ENCODE measurements at places on chromosomes 2 and 18.

DNA sequence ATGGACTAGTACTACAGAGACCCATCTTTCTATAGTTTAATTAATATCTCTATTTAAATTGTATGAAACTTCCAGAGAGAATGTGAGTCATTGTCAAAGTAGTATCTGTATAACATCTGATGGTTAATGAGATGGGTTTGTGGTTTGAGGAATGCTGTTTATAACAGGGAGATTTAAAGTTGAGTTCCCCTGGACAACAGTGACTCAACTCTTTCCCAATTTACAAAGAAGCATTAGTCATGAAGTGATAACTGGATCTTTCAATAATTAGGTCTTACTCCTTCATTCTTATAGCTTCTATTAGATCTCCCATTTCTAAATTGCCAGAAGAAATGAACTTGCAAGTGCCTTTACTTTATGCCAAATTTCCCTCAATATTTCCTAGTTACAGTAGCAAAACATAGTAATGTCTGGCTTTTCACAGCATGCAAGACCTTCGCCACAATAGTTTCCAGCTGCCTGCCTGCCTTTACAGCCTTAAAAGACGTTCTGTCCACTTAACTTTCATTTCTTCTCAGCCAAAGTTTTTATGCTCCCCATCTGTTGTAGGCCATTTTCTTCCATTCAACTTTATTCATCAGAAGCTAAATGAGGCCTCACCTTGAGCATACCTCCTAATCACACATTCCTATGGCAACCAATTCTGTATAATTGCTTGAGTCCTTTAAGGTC lies 47.7 kb upstream of the WDR75 start:
- DNase-seq: no peak

DNA sequence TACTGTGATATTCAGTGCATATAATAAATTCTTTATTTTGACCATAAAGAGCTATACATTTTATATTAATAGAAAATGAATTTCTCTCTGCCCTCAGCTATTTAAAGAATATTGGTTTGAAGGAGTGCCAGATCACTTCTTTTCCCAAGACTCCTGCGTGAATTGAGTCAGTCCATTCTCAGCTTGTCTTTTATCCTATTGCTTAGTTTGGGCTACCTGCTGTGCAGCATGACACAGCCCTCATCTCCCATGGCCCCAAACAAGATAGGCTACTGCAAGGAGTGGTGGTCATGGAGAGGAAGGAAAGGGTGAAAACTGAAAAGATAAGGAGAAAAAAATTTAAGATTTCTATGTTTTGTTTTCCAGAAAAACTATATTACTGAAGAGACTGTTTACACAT lies 10.1 kb upstream of the FBXO11 start:
- no peak for DNase-seq

DNA sequence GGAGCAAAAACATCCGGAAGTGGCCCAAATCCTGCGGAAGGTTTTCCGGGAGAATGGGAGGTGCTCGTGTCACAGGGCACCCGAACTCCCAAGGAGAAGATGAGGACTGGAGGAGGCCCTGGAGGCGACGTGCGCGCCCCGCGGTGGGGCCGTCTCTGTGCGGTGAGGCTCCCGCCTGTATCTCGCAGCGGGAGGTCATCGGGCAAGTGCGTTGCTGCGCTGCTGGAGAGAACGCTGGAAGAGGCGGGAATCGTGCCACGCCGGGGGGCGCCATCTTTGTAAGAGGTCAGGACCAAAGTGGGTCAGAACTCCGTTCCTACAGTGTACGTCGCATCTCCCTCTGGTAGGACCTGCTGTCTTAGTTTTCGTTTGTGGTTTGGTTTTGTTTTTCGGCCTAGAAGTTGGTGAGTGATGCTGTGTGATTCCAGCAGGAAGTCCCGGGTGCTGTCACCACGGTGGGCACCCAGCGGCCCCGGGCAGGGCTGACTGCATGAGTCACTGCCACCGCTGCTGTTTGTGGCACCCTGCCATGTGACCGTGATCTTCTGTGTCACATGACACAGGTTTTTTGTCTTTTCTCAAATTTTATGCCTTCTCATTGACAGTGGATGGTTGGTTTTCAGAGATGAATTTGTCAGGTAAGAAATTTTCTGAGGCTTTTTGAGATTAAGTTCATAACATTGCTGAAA lies 21.5 kb upstream of the ATP9B start:
- DNase-seq: no peak

GRCh38 chr18:24076950-24077349 lies 61.9 kb upstream of the CABYR start:
- DNase-seq: no peak

DNA sequence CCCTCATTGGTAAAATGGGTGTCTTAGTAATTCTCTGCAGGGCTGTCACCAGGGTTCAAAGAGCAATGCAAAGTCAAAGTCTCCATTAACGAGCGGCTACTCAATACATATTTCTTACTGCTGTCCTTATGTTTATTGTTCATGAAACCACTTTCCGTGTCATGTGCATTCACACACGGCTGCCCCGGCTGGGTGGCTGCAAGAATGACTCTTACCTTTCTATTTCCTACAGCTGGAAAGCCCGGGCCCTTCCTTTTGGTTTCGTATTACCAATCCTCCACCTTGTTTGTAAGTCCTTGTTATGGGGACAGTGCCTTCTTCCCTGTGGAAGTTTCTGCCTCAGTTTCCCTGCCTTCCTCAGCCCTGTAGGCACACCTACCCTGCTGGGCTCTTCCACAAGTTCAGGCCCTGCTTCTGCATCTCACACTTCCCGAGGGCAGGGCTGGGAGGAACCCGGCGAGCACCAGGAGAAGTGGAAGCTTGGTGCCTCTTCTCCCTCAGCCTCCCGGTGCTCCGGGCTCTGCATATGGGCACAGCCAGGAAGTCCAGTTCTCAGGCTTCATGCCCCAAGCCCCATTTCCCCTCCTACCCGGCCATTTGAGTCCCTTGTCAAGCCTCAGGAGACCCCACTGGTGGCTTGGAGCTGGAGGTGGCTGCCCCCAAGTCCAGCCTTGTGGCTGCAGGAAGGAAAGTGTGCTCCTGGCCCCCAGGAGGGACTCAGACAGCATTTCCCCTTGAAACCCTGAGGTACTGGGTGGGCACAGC lies 18.7 kb upstream of the ACKR3 start:
- DNase-seq: no peak

GRCh38 chr2:205566606-205567168 lies 115.6 kb upstream of the NRP2 start:
- DNase-seq: no peak

DNA sequence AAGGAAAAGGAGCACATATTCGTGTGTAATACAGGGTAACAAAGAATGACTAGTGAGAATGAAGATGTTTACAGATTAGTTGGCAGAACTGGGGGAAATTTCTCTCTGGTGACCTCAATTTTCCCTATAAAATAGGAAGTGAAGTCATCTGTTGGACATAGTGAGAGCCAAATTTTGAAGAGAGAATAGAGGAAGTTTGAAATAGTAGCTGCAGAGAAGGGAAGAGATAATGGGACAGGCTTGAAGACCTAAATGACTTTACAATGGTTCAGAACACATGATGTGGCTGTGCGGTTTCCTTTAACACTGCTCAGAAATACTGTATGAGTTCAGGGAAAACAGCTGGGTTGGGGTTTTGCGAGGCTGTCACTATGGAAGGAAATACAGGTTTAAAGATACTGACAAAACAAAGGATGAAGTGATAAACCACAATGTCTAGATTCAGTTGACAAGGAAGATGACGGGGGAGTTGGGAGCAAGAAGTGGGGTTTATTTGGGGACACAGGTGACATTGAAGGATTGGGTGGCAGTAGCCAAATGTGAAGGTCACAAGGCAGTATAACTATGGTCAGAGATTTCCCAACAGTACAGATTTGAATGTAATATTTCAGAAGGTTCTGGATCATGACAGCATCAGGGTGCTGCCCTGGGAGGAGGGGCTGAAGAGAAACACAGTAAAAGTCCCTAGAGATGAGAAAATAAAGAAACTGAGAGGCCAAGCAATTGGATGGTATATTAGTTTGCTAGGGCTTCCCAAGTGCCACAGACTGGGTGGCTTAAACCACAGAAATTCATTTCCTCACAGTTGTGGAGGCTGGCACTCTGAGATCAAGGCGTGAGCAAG lies 82.6 kb upstream of the TANK start:
- DNase-seq: no peak

GRCh38 chr2:184527058-184527457 lies 71.3 kb upstream of the ZNF804A start:
- no peak for DNase-seq

- DNase-seq: no peak
These were observed 1.0 kb upstream of the FAM110C start for GRCh38 chr2:47346-47725.

DNA sequence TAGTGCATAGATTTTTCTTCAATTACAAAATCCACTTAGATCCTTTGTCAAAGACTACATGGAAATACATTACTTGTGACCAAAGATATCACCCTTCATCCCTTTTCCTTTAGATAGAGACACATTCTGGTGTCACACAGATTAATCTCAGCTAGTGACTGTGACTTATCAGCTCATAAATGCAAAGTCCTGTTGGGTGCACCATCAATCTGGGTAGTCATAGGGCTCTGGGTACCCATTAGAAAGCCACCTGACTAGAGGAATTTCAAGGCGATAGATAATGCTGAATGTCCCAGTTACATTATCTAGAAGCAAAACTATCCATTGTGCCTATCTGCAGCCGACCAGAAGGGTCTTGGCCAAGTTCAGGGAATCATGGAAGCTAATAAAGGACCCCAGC lies 2.6 kb upstream of the APOB start:
- no peak for DNase-seq

DNA sequence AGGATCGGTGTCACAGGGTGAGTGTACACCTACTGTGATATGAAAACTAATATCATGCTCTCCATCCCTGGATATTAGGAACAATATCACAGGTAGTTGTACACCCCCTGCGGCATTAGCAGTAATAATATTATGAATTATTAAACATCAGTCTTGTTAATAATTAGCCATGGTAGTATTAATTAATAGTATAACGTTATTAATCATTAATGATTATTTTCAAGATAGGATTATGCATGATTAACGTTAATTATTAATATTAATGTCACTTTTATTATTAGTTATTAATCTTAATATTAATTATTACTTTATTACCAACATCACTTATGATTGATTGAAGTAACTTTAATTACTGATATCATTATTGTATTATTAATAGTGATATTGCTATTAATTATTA lies 26.2 kb upstream of the NAGK start:
- DNase-seq: no peak

GRCh38 chr2:240672701-240673190 lies 9.9 kb downstream of the AQP12B start:
- DNase-seq: no peak

GRCh38 chr18:79524181-79525078 lies 128.7 kb downstream of the NFATC1 start:
- no peak for DNase-seq

DNA sequence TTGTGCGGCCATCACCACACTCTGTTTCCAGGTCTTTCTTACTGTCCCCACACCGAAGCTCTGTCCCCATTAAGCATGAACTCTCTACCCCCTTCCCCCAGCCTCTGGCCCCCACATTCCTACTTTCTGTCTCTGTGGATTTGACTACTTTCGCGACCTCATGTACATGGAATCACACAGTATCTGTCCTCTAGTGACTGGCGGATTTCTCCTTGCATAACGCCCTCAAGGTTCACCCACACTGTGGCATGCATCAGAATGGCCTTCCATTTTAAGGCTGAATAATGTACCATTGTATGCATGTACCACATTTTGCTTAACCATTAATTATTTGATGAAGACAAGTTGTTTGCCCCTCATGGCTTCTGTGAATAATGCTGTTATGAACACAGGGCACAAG lies 467.6 kb upstream of the HS6ST1 start:
- no peak for DNase-seq

DNA sequence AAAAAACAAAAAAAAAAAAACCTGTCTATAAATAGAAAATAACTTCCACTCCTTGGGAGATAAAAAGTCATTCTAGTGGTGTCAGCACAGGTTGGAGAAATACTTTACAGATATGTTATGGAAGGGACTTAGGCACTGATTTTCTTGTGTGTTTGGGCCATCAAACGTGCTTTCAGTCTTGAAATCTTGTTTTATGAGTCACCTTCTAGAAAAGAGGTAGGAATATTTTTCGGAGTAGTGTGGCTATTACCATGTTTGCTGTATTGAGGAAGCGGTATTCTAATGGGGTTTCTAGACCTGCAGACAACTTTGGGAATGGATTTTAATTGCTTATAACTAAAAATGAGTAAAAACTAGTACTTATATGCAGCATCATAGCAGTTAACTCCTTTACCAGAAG lies 12.0 kb downstream of the HNMT start:
- no peak for DNase-seq

DNA sequence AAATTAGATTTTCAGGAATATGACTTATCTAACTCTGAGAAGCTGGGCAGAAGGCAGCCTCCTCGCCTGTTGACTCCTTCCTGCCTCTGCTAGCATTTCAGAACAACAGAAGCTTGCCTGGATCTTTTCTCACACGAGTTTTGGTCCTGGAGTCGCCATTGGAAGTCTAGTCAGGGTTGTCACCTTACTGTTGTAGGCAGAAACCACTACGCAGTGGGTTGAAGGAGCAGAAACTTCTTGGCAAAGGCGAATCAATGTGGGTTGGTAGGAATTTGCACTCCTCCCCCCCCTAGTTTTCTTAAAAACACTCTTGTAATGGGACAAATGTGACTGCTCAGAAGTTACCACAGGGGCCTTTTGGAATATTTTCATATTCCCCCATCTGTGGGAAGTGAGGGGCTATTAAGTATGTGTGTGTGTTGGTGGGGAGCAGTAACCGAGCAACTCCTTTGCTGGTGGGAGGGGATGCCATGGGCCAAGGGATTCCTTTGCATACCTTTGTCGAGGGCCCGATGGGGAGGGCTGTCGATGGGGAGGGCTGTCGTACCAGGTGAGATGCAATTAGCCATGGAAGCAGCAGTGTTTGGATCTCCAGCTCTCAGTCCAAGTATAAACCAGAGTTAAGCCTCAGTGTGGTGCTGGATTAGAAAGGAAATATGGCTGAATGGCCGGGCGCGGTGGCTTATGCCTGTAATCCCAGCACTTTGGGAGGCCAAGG lies 117.4 kb downstream of the FMNL2 start:
- no peak for DNase-seq

DNA sequence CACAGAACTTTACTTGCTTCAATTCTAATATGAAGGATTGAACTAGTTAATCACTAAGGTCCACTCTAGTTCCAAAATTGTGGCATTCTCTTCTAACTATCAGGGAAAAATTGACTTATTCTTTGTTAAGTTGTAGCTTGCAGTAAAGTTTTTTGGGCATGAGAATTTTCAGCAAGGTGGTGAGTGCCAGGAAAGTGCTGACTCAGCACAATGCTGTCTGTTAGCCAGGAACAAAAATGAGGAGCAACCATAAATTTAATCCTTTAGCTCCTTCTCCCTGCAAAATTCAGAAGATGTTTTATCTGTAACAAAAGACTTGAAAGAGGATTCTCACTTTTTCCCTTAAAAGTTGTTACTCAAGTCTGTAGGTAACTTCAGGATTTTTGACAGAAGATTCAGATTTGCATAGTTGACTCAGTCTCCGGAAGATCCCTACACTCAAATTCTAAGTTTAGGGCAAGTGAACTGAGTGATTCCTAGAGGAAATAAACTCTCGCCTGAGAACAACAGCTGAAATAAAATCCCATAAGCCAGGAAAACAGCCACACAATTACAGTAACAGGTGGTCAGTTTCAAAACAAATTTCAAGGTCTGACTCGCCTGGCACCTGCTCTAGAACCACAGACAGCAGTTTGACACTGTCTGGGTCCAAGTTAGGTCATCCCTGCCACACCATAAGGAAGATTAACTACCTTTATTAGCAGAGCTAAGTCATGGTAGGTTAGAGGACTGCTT lies 20.2 kb upstream of the DARS1 start:
- DNase-seq: no peak

GRCh38 chr2:37632310-37632709 lies 39.1 kb downstream of the CDC42EP3 start:
- DNase-seq: no peak
